ENCODE measurements at places on chromosomes 7 and 10.

GRCh38 chr10:132965411-132966057 is 23.2 kb upstream of the CFAP46 start:
- DNase-seq, result no peak

DNA sequence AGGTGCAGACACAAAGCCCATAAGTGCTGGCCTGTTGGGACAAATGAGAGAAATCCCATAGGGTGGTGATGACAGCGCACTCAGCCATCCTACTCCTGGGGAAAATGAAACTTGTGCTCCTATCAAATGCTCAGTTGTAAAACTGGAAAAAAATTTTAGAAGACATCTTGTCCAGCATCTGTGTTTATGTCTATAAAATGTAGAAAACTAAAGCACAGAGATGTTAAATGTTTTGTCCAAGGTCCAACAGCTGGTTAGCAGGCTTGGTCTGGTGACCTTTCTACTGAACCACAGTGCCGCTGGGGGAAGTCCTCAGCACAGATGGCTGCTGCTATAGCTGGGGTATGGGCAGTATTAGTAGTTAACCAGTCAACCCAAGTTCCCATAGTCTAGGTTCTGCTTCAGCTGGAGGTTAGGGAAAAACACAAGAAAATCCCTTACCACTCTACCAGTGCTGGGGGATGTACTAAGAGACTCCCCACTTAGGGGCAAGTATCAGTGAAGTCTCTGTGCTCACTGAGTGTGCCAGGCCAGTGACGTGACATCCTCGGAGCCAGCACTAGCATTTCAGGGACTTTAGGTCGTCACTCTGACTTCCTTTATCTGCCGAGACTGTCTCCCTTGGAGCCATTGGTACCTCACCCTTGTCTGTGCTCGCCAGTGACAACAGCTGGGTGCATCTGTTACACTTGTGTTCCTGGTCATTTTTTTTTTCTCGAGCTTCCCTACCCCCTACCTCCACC is 1.9 kb downstream of the TSPAN33 start:
- no peak for DNase-seq

GRCh38 chr7:26560526-26561256 is 269.0 kb downstream of the SNX10 start:
- DNase-seq, result no peak

DNA sequence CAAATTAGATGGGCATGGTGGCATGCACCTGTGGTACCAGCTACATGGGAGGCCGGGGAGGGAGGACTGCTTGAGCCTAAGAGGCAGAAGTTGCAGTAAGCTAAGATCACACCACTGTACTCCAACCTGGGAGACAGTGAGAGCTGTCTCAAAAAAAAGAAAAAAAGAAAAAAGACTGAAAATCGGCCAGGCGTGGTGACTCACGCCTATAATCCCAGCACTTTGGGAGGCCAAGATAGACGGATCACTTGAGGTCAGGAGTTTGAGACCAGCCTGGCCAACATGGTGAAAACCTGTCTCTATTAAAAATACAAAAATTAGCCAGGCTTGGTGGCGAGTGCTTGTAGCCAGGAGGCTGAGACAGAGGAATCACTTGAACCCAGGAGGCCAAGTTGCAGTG is 11.9 kb downstream of the RNF216 start:
- DNase-seq, result no peak

- DNase-seq, result no peak
These were observed 197.3 kb downstream of the PPP1R9A start for GRCh38 chr7:95104739-95105138.
